ENCODE measurements at places on chromosomes 1 and 21.

DNA sequence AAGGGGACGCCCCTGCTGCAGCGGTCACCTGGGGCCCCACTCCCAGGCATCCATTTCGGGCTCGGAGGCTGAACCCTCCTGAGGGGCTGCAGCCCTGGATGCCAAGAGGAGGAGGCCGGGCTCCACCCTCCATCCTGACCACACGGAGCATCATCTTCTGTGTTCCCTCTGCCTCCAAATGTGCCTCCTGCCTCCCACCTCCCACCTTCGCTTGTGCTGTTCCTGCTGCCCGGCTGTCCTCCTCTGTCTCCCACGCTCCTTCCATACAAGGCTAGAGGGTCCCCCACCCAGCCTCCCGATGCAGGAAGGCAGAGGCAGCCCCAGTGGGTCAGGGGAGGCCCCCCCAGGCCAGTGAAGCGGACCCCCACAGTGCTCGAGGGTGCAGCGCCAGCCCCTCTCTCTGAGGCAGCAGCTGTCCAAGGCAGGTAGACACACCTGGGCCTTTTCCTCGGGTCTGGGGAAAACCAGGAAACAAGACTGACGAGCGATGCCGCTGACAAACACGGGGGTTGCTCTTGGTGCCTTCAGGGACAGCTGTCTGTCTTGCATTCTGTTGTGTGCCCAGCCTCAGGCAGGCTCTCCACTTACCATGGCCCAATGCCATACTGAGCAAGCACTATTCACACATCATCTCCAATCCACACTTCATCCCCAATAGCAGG lies 16.8 kb upstream of the PLEKHG5 start:
- DNase-seq: no peak

DNA sequence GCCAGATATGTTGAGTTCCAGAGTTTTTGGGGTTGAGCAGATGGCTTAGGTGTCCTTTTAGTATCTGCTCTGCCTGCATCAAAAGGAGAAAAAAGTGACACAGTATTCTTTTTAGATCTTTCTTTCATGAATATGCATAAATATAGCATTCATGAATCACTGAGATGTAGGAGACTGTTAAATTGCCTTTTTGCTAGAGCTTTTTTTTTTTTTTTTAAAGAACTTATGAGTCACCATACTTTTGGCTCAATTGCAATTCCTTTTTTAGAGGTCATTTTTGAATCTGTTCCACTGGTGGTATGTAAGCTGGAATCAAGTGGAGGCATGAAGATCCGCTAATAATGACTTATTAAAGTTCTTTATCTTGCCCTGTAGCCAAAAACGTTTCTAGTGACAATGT lies 480.9 kb upstream of the ZRANB2 start:
- DNase-seq: no peak

DNA sequence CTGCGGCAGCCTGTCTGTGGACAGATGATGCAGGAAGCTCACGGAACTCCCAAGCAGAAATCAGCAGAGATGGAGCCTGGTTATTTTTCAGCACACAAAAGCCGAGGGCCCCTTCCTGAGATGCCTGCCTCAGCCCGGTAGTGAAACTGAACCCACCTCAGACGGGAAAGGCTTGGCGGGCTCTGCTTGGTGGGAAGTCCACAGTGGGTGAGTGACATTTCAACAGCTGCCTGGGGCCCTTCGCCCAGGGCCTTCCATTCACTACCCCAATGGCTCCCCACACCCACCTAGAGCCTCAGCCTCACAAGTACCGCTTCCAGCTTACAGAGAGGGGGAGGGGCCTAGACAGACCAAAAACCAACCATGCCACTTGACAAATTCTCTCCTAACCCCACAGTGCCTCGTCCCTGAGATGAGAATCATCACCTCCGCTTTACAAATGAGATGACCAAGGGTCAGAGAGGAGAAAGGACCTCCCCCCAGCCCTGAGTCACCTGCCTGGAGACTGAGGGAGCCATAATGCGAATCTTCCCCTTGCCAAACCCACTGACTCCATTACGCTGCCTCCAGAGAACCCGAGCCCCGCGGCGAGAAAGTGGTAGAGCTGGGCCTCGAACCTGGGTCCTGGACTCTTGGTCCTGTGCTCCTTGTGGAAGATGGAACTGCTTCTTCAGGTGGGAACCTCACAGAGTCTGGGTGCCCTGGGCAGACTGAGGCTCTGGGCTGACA lies 3.4 kb upstream of the ECE1 start:
- no peak for DNase-seq

- no peak for DNase-seq
Observed at GRCh38 chr1:171984262-171984661, 143.0 kb downstream of the DNM3 start.
